Ovary (tissue), 10 donors: ENCODE measurements at places on chromosomes 6 and 20. TPM values are rescaled to one million over a fixed set of nuclear protein-coding genes. Genes with fewer than 3 reads are reported as not detected.

The MRAP2 gene
- total RNA-seq, result 0.20 TPM

The SPATA25 gene
- 4.5 TPM for total RNA-seq

The NTSR1 gene
- total RNA-seq, result not detected

The PCK1 gene
- 5.5 TPM for total RNA-seq

The DEFB132 gene
- total RNA-seq, result not detected

The KIZ gene
- total RNA-seq, result 44.7 TPM

- DNase-seq, result no peak
Measured at GRCh38 chr6:2310042-2310441, 64.6 kb upstream of the GMDS start.

GRCh38 chr20:44424039-44424495, 51.6 kb upstream of the TTPAL start:
- no peak for DNase-seq

DNA sequence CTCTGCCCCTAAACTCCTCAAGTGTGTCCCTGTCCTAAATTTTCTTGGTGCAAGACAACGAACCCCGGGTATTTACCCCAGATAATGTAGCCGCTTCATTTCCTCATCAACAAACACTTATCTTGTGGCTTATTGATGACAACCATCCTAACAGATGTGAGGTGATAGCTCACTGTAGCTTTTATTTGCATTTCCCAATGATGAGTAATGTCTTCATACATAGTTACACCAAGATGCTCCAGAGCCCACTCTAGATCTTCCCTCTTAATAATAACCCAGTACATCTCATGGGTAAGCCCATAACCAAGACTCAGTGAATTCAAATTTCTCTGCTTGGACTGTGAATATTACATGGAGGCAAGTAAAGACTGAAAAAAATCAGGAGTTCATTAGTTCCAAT, 48.2 kb upstream of the BEND6 start:
- DNase-seq, result no peak

GRCh38 chr6:129312880-129313279, 397.1 kb downstream of the ARHGAP18 start:
- no peak for DNase-seq

DNA sequence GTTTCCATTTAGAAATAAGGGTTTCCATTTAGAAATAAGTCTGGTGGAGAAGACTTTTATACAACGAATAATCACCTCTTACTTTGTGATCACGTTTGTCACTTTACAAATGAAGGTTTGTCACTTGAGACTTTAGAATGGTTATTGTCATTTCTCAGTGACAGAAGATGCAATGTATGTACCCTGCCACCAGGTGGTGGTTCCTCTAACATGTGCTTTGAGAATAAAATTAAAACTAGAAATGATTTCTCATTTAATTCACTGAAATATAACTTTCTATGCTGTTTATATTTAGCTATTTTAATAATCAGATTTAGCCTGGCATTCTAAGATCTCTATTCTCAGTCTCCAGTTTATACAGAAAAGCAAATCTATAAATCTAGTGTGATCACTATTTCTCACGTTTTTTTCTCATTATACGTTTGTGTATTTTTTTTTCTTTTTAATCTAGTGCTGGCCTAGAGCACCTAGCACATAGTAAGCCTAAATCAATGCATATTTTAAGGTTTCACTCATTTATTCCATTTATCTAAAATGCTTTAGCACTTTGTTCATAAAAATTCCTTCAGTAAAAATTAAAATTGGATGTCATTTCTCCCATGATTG, 57.4 kb upstream of the TFAP2D start:
- DNase-seq, result no peak

DNA sequence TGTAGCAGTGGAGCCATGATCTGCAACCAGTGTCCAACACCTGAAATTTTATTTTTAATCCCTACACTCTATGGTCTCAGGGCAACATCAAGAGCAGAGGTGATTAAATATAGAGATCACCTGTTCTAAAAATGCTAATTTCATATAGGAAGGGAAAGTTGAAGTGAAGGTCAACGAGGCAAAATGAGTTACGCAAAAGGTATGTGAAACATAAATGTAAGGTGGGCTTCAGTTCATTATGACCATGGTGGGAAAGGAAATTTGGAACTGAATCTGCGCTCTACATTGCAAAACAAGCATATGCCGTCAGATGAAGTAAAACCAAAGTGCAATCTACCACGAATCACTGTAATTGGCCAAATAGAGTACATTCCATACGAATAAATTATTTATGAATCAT, 35.2 kb upstream of the STMND1 start:
- DNase-seq, result no peak

- DNase-seq, result no peak
Measured at GRCh38 chr6:45072016-45072415, 256.1 kb upstream of the RUNX2 start.

DNA sequence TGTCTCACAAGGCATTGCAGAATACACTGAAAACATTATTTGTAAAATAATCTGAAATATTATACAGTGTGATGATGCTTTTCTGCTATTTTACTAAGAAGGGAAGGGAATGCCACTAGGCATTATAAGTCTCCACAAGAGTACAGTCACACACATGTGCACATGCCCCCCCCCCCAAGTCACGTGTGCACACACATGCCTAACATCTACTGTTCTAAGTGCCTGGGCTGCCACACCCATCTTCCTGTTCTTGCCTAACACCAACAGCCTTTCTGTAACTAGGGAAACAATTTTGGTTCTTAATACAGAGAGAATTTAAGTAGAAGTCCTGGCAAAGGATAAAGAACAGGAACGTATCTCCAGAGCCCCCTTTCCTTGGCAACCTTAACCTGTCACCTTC, 58.2 kb upstream of the BCLAF1 start:
- DNase-seq, result no peak

DNA sequence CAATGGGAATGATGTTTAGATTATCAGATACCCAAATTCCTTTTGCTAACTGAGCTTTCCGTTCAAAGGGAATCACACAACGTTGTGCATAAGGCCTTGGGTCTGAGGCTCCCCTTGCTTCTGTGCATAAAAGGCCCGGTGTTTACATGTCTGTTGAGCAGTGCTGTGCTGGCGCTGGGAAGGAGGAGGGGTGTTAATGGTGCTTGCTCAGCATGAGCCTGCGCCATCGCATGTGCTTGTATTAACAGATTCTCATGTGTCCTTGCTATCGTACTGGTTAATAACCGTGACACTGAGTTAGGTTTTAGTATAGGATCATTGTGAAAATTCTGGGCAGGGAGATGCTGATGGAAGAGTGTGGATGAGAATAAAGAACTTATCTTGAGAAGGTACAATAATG, 62.3 kb upstream of the TRAF3IP2 start:
- DNase-seq, result no peak
